Kidney (tissue), 22 donors: ENCODE measurements at places on chromosomes 3 and 15. TPM values are rescaled to one million over a fixed set of nuclear protein-coding genes. Genes with fewer than 3 reads are reported as not detected.

GRCh38 chr3:188476935-188477334, 323.0 kb downstream of the LPP start:
- DNase-seq: no peak

- DNase-seq: no peak
Measured at GRCh38 chr3:46846624-46847542, 16.4 kb downstream of the MYL3 start.

GRCh38 chr3:158918008-158918407, 116.2 kb downstream of the MFSD1 start:
- no peak for DNase-seq

GRCh38 chr15:78049691-78050440, 27.6 kb downstream of the TBC1D2B start:
- DNase-seq: peak; percentile 83

DNA sequence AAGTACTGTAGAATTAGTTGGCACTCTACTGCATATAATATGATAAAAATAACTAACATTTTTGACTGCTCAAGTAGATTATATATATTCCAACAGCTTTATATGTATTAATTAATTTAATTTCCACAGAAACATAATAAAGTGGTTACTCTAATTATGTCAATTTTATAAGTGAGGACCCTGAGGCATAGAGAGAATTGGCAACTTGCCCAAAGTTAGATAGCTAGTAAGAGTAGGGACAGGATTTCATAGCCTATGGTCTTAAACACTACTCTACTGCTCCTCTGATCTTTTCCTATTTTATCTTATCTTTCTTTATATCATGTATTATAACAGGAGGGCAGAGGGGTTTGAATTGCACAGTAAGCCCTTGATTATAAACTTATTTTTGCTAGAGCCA, 418.7 kb upstream of the SGO1 start:
- no peak for DNase-seq

PIF1 gene
- polyA plus RNA-seq: 0.47 TPM

DNA sequence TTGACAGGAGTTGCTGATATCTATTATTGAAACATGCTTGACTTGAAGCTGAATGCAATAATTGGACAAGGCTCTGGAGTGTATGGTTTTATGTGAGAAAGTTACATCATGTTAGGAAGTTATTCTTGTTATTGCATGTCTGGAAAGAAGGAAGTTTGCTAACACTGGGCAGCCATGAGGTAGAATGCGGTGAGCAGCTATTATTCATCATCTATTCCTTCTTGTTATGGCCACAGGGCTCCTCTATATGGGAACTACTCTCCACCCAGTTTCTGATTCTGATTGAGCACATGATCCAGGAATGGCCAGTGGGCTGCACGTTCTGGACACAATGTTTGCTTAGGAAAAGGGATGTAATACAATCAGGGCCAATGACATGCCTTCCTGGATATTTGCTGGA, 37.8 kb upstream of the SCN5A start:
- no peak for DNase-seq

TNNC1 gene
- 86.6 TPM for polyA plus RNA-seq

DPPA2 gene
- polyA plus RNA-seq: not detected

DNA sequence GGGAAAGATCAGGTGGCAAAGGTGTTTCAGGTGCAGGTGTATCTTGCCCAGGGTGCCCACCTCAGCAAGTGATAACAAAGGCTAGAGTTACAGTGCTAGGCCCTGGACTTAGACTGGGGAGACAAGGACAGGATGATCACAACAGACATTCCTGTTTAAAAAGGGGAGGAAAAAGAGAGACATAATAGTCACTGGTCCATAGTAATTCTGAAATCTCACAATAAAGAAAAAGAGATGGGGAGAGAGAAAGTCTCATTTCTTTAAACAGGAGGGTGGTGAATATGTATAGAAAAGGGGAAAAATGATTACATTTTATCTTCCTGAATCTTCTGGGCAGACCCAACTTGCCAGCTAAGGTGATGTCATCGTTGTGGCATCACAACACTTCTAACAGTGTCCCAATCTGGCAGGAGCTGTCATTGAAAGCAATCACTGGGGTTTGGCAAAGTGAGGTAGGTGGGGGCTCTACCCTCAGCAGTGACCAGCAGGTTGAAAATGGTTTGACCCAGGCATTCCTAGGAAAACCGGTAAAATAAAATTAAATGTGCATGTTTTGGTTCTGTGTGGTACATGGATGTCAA, 99.5 kb downstream of the ZNF621 start:
- DNase-seq: no peak
